ENCODE measurements at places on chromosomes 1 and 21.
A peak's percentile ranks its signal among the peaks of the same experiment; 100 is the strongest.

- no peak for DNase-seq
Observed at GRCh38 chr1:62905309-62905708, 121.4 kb downstream of the ATG4C start.

- no peak for DNase-seq
Observed at GRCh38 chr1:168732736-168733135, 3.7 kb upstream of the DPT start.

- no peak for DNase-seq
Observed at GRCh38 chr1:47984175-47984789, 12.9 kb downstream of the TRABD2B start.

- no peak for DNase-seq
Observed at GRCh38 chr1:169184812-169185211, 78.3 kb downstream of the ATP1B1 start.

- no peak for DNase-seq
Observed at GRCh38 chr1:176539018-176539417, 76.0 kb downstream of the PAPPA2 start.

GRCh38 chr1:56788588-56788987 lies 30.6 kb downstream of the FYB2 start:
- no peak for DNase-seq

- DNase-seq: no peak
Observed at GRCh38 chr1:243927381-243927780, 77.3 kb upstream of the AKT3 start.

DNA sequence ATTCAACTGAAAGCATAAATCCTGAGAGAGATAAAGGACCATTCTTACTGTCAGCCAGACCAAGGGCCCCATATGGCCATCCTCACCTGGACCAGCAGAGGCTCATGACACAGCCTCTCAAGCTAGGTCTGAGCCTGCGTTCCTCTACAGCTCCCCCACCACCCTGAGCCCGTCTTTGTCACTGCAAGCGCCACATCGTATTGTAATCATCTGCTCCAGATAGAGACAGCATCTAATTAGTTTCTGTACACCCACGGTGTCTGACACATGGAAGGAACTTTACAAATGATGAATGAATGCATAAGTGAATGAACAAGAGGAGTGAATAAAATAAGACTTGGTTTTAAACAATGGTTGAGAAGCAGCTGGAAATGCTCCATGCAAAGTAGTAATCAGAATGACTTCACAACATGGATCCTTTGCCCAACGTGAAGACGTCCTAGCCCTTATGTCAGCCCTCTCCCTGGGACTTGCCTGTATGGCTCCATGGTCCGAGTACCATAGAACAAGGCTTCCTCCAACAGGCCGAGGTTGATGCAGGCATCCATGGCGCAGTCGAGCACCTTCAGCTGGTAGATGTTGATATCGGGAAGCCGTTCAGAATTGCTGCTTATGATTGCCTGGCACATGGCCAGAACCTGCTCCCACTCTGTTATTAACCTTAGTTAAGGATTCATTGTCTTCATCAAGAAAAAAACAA lies 648.9 kb downstream of the SMYD3 start:
- no peak for DNase-seq

- no peak for DNase-seq
Observed at GRCh38 chr1:8329439-8329838, 11.5 kb downstream of the SLC45A1 start.

DNA sequence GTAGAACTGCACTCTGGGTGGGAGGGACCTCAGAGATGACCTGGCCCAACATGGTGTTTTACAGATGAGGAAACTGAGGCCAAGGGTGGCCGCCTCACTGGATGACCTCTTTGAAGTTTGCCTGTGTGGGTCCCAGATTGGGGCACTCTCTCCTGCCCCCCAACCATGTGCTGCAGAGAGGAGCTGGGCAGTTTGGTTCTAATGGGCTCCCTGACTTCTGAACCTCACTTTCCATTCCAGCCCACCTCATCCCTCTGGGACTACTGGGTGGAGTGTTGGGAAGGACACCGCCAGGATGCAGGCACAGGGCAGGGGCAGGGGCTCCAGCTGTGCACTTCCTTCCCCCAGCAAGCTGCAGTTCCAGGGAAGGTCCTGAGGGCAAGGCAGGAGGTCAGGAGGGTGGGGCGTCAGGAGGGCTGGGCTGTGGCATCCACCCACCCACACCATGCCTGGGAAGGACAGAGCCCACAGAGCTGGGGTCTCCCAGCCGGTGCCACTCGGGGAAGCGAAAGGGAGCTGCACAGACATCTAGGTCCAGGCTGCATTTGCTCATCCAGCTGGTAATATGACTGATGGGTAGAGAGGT lies 10.3 kb upstream of the EPS8L3 start:
- no peak for DNase-seq

DNA sequence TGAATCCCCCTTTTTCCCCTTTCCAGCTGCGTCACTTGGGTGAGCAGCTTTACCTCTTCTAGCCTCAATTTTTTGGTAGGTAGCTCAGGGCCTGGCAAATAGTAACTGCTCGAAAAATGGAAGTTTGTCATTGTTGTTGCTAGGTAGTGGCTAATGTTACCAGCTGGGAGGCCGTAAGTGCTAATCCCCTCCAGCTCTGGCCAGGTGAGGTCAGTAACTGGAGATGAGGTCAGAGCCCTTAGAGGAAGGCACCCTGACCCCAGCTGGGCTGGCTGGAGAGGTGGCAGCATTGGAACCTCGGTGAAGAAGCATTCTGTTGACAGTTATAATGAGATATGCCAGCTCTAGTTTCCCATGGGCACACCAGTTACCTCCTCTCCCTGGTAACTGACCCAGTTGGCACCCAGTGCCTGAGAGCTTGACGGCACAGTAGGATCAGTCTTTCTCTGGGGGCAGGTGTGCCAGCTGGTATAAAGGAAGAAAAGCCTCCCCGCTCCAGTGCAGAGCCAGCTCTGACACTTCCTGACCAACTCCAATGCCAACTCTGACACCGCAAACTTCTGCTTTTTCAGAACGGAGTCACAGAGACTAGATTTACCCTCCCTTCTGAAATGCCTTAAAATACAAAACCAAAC lies 35.0 kb upstream of the SLC2A1 start:
- DNase-seq: no peak

- no peak for DNase-seq
Observed at GRCh38 chr21:29449306-29449950, 150.7 kb downstream of the BACH1 start.

GRCh38 chr1:57010511-57010910 lies 44.7 kb upstream of the C8B start:
- no peak for DNase-seq

GRCh38 chr1:109373126-109373525 lies 24.6 kb downstream of the SORT1 start:
- DNase-seq: no peak

- no peak for DNase-seq
Observed at GRCh38 chr1:53461323-53462044, 2.3 kb downstream of the DMRTB1 start.

DNA sequence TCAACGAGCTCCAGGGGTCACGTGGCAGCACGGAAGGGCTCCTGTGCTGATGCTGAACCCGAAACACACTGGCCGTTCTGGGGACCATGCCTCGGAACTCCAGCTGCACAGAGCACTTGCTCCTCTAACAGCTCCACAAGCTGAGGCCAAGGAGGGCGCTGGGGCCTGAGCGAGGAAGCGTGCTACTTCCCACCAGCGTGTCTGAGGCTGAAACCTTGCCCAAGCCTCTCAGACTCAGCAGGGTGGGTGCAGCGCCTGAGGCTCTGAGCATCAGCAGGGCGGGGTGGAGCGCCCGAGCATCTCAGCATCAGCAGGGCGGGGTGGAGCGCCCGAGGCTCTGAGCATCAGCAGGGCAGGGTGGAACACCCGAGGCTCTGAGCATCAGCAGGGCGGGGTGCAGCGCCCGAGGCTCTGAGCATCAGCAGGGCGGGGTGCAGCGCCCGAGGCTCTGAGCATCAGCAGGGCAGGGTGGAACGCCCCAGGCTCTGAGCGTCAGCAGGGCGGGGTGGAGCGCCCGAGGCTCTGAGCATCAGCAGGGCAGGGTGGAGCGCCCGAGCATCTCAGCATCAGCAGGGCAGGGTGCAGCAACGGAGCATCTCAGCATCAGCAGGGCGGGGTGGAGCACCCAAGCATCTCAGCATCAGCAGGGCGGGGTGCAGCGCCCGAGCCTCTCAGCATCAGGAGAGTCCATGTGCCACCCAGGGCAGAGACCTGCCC lies 9.6 kb downstream of the WRAP73 start:
- DNase-seq: no peak

- no peak for DNase-seq
Observed at GRCh38 chr1:6638226-6638625, 13.6 kb downstream of the THAP3 start.

DNA sequence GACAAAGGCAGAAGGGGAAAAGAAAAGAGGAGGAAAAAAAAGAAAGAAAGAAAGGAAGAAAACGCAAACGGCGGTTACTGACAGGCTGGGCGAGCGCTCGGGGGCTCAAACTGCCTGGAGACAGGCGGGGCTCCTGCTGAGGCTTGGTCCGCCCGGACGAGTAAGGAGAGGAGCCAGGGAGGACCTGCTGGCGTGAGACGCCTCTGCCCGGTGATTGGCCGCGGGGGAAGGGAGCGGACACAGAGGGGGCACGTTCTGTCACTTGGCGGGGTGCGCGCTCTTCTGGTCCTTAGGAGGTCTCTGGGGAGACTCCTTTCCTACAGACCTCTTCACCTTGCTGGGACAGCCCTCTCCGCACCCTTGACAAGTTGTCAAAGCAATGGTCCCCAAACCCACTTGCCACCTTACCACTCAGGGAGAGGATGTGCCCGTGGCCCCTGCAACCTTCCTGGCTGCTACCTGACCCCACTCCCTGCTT lies 791 bp upstream of the PIK3R3 start:
- no peak for DNase-seq

- no peak for DNase-seq
Observed at GRCh38 chr1:221573756-221574155, 168.1 kb downstream of the DUSP10 start.

DNA sequence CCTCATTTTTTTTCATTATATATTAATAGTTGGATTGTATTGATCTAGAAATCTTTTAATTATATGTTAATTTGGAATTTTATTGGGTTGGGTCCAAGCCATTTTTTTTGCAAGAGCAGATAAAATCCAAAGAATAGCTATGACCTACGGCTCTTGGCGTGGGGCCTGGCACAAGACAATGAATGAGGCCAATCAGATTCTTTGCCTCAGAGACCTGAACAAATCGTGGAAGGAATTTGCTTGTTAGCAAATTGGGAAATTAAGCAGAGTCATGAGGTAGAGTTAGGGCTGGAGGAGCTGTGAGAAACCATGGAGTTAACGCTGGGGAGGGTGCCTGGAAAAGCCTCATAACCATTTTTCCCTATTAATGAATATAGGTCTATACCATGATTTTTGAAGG lies 40.1 kb downstream of the CAMSAP2 start:
- DNase-seq: no peak

GRCh38 chr1:230084408-230085177 lies 17.6 kb downstream of the GALNT2 start:
- peak; percentile 71 for DNase-seq

DNA sequence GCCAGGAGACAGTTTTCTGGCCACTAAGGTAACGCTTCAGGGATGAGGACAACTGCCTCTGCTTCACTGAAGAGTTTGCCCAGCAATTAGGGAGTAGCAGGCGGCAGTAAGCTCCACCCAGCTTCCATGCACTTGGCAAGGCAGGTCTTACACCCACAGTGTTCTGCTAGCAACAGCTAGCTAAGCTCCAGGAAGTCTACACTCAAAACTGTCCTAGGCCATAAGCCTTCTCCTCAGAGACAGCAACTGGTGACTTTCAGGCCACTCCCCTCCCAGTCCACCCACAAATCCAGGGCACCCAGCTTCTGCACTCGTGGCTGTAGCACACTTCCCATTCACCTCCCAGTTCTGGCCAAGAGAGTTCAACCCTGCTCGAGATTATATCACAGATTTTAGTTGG lies 47.3 kb downstream of the KMO start:
- no peak for DNase-seq

Data from activated naive CD4-positive, alpha-beta T cell treated with anti-CD3 and anti-CD28 coated beads, Interleukin-2, amount 50 U/mL, for 16 hours (primary cell).